ENCODE measurements at places on chromosomes 13 and 19.

GRCh38 chr13:27194895-27195764 lies 23.5 kb upstream of the USP12 start:
- DNase-seq, result no peak

GRCh38 chr19:12841094-12841493 lies 2.8 kb downstream of the MAST1 start:
- DNase-seq, result no peak

DNA sequence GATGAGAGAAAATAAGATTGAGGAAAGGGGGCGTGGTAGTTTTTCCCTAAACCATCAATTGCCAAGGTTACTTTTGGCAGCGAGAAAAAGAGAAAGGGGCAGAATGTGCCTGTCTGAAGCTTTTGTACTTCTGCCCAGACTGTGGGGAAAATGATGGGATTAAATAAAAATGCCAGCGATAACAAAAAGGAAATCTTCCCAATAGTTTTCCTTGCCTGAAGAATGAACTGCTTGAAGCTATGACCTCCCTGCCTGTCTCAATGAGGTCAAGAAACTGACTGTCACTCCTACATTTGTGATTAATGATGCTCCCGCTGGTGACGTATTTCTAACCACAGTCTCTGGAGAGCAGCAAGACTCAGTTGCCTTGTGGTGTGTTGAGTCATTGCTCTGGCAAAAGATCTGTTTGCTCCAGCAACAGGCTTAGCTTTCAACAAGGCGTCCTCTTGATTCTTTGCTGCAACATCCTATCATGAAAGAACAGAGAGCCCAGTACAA lies 1051.5 kb downstream of the DIAPH3 start:
- DNase-seq, result no peak

- no peak for DNase-seq
These were observed at the start of gene TNFSF11 for GRCh38 chr13:42574011-42574410. TNFSF11 (plus strand) TSS chr13:42574152; CDS start chr13:42574304, 152 bp downstream.

- DNase-seq, result no peak
These were observed 189.0 kb downstream of the LMO7 start for GRCh38 chr13:75825161-75825560.

GRCh38 chr19:40279761-40280607 lies 5.2 kb downstream of the AKT2 start:
- no peak for DNase-seq
